ENCODE measurements at places on chromosomes 5 and 9.

GRCh38 chr9:4573634-4574389 lies 83.5 kb downstream of the SLC1A1 start:
- DNase-seq: no peak

DNA sequence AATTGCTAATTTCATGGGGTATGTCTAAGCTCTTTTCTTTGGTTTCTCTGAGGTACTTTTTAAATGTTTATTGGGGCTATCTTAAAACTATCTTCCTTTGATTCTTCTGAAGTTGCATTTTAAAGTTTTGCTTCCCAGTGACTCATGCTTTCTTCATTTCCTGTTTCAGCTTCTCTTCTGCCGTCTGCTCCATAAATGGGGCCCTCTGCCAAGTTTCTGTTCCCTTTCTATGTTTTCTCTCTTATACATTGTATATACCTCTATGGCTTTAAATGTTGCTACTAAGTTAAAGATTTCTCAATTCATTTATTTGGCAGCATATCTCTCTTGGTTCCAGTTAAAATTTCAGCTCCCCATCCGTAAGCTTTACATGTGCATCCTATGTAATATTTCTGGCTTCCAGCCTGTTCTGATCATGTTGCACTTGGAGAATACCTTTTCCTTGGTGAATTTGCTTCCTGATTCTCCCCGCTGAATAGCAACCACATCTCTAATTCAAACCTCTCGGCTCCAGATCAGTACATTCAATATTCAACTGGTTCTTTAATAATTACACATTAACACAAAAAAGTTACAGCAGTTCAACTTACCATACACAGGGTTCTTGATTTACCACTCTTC lies 125.3 kb downstream of the ST8SIA4 start:
- DNase-seq: peak; percentile 63

DNA sequence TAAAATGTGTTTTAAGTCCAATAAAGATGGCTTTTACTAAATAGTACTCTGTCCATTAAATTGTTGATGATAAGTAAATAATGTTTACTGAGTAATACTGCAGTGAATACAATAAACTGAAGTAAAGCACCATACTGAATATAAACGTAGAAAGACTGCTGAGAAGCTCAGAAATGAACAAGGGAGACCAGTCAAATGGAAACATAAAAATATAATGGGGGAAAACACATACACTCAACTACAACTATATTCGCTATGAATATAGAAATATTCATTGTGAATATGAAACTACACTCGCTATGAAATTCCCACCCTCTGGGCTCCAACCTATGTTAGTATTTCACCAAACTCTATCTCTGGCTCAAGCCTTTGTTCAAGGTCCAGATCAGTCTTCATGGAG lies 41.9 kb upstream of the UBQLN1 start:
- no peak for DNase-seq

DNA sequence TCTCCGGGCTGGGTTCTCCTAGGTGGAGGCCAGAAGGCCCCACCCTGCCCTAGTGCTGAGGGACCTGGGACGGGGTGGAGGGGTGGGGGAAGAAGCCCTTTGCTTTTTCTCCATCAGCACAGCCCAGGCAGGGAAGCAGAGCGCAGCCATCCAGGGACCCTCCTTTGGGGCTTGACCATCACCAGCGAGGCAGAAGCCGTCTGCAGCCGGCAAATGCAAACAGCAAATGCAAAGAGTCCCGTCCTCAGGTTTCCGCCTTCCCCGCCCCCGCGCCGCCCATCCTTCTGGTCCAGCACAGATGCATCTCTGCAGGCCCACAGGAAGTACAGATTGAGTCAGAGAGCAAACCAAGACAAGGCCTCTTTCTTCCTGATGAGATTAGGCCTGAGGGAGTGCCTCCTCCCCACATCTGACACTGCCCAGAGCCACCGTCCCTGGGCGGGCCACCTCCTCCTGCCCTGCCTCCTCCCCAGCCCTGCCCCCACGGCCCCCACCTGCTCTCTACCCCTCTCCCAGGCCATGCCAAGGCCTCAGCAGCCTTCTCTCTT lies 23.4 kb downstream of the CORO2A start:
- DNase-seq: no peak

- DNase-seq: no peak
Measured at GRCh38 chr5:156361436-156362109, 34.6 kb downstream of the SGCD start.

DNA sequence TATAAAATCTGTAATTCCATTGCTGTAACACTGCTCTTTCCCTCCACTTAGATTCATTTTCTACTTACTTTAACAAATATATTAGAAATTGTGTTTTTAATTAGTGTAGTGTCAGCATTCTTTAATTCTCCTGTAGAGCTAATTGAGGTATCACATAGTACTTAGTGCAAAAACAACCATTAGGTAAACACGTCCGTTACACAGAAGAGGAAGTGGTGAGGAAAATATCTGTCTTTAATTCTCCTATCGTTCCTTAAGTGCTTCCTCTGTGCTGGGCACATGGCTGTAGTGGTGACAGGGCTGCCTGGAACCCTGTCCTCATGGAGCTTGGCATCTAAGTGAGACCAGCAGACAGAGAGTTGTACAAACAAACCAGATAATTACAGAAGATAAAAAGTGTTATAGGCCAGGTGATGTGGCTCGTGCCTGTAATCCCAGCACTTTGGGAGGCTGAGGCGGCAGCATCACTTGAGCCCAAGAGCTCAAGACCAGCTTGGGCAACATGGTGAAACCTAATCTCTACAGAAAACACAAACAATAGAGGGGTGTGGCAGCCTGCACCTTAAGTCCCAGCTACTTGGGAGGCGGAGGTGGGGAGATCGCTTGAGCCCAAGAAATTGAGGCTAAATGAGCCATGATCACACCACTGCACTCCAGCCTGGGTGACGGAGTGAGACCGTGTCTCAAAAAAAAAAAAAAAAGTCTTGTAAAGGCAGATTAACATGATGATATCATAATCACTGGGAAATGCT lies 36.4 kb downstream of the PARP8 start:
- no peak for DNase-seq

DNA sequence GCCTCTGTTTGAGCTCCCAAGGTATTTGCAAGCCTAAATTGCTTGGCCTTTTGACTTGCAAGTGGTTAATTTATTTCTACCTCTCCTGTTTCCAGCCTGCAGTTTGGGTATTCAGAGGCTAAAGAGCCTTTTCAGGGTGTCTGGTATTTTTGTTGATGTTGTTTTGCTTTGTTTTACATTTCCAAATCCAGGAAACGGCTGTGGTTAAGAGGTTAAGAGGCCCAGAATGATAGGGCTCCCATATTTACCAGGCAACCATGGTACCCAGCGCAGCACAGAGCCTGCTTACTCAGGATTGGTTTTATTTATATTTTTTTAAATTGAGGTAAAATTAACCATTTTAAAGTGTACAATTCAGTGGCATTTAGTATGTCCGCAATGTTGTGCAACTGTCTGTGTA lies 92.1 kb downstream of the PDZD2 start:
- DNase-seq: no peak

All from pulmonary artery endothelial cell (primary cell).